Fibroblast of skin of back (primary cell): ENCODE measurements at places on chromosomes 12 and 14.

GRCh38 chr14:92387578-92387977, 64.6 kb downstream of the SLC24A4 start:
- no peak for DNase-seq

GRCh38 chr12:131146173-131146675, 192.5 kb downstream of the ADGRD1 start:
- no peak for DNase-seq

GRCh38 chr14:76298896-76299295, 77.0 kb upstream of the ESRRB start:
- DNase-seq: no peak

- peak; percentile 30 for DNase-seq
These were observed 88.6 kb downstream of the DDHD1 start for GRCh38 chr14:53064475-53064874.

GRCh38 chr12:125111403-125111802, 46.2 kb downstream of the AACS start:
- no peak for DNase-seq

DNA sequence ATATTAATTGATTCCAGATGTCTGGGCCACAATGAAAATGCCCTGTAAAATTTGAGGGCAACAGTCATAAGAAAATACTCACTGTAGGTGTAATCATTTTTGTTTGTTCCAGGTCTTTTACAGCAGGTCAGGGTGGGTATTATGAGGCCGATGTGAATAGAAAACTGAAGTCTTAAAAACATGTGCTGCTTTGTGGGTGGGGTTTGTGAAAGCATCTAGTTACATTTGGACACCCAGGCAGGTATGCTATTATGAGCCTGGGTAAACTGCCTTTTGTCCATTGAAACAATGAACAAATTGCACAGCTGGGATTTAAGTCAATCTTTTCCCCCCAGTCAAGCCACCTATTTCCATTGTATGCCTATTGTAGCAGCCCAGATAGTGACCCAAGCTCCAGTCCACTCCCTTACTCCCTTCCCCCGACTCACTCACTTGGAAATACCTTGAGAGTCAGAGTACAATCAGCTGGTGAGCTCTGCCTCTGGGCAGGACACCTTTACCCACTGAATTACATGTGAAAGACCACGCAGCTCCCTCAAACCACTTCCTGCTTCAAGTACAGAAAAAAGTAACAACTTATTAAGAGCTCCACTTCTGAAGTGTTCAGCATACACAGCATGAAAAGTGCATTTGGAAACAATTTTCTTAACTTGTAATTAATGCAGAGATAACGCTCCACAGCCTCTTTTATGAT, 1.8 kb downstream of the IGF1 start:
- DNase-seq: no peak

DNA sequence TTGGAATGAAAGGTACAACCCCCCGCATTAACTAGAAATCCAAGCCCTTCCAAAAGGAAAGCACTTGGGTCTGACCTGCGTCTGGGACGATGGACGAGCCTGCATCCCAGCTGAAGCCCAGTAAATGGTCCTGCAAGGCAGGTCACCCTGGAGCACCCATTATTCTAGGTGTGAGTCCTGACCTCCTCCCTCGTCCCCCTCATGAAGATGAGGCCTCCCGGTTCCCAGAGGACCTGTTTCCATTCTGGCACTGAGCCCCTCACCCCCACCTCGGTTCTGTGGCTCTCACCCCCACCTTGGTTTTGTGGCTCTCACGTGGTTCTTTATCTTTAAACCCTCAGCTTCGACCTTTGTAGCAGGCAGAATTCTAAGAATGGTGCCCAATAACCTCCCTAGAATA, 7.3 kb downstream of the IFI27 start:
- DNase-seq: no peak

DNA sequence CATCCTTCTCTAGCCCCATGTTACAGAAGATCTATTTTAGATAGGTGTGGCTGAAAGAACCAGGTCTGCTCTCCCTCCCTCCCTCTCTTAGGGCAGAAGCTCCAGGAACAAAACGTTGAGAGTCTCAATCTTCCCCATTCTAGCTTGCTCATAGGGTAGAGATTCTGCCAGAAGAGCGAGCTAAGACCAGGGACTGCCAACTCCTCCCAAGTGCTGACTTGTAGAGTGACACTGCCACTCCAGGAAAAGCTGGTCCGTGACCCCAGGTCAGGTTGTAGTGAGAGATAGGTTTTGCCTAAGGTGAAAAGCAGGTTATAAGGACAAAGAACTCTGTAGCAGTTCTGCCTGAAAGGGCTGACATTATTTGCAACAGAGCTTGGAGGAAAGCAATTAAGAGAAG, 73.4 kb downstream of the INSM2 start:
- DNase-seq: no peak

- no peak for DNase-seq
These were observed 5.3 kb downstream of the TRMT5 start for GRCh38 chr14:60975551-60975950.

DNA sequence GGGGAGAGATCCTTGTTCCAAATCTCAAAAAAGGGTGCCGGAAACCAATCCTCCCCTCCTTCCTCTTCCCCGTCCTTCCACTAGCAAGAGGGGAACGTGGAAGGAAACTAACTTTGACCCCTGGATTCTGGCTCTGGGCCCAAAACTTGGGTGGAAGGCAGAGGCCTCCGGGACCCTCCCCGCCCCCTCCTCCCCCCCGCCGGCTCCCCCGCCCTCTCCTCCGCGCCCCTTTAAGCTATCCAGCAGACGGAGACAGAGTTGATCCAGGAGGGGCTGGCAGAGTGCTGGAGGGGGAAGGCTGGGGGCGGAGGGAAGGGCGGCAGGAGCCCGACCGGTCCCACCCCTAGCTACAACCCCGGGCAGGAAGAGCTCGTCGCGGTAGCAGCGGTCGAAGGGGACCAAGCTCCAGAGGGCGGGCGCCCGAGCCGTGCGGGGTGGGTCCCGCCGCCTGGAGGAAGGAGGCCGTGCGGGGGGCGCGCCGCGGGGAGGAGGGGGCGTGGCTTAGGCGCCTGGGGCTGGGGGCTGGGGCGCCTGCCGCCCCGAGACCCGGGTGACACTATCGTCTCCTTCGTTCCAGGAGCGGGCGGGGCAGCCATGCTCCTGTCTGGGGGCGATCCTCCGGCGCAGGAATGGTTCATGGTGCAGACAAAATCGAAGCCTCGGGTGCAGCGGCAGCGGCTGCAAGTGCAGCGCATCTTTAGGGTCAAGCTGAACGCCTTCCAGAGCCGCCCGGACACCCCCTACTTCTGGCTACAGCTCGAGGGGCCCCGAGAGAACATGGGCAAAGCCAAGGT, at the start of gene NYNRIN:
NYNRIN (plus strand) TSS at position 351 of the 794 bp plus-strand sequence; CDS start at position 595, 244 bp downstream.
- peak; percentile 58 for DNase-seq

- DNase-seq: no peak
These were observed 77.5 kb downstream of the TGFB3 start for GRCh38 chr14:75904311-75904710.

- no peak for DNase-seq
These were observed 9.3 kb downstream of the ZNF410 start for GRCh38 chr14:73895939-73896338.

GRCh38 chr12:104470521-104470920, 13.8 kb downstream of the CHST11 start:
- no peak for DNase-seq

DNA sequence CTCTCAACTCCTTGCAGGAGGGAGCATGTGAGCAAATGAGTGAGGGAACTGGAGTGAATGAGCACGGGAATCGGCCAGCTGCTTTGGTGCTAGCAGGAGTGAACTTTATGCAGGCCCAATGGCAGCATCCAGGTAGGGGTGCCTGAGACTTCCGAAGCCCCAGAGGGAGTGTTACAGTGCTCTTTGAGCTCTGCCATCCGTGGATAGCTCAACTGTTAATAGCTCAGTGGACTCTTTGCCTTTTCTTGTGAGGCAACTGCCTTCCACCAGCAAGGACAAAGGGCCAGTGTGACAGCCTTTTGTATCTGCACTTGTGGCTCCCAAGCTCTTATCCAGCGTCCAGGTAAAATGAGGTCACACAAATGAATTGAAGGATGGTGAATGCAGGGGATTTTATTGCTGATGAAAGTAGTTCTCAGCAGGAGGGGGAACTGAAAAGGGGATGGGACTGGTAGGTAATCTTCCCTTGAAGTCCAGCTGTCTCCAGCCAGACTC, 12.9 kb downstream of the CREBL2 start:
- no peak for DNase-seq

DNA sequence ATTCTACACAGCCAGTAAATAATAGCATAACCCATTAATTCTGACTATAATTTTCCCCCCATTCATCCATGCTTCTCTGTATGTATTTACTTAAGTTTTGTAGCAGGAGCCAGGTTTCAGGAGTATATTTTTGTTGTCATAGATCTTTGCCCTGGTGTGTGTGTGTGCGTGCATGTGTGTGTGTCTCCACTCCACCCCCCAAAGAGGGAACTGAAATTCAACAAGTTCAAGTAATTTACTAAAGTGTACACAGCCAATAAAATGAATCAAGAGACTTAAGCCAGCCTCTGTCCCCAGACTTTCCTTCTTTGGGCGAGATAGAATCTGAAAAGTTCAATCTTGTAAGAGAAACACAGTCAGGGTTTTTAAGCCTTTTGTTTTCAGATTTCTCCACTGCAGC, 792.0 kb downstream of the MED13L start:
- DNase-seq: no peak

DNA sequence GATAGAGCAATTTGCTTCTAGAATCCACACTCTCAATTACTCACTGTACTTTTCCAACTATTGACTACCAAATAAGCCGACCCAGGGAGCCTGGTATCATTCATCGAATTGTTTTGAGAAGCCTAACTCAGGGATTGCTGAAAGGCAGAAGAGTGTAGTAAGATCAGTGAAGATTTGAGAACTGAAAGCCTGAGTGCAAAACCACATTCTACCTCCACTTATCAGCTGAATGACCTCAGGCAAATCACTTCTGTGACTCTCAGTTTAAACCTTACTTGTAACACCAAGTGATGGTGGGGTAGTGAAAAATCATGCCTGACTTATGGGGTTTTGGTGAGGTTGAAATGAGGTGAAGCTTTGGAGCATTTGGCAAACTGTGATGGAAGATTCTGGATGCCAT, 126.1 kb upstream of the MAX start:
- no peak for DNase-seq

DNA sequence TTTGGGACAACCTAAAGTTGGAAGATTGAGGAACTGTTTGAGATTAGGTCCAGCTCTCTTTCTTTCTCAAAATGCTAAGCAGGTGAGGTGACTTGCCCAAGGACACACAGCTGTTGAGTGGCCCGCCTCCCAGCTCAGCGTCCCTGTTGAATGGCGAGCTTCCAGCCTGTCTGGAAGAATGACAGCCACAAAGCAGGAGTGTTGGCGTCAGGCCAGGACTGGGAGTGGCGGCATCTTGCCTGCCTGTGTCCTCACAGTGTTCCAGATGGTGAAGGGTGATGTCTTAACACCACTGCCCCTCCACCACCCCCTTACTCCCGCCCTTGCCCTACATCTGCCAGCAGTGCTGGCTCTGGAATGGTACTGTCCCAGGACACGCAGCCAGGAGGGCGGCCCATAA, 4.4 kb upstream of the CEBPE start:
- DNase-seq: peak; percentile 19

GRCh38 chr14:67943947-67944346, 124.4 kb downstream of the RAD51B start:
- peak; percentile 84 for DNase-seq

GRCh38 chr12:27566159-27566558, 42.2 kb downstream of the PPFIBP1 start:
- DNase-seq: no peak

- peak; percentile 70 for DNase-seq
These were observed 1.8 kb upstream of the ZBTB39 start for GRCh38 chr12:57008178-57008577.

DNA sequence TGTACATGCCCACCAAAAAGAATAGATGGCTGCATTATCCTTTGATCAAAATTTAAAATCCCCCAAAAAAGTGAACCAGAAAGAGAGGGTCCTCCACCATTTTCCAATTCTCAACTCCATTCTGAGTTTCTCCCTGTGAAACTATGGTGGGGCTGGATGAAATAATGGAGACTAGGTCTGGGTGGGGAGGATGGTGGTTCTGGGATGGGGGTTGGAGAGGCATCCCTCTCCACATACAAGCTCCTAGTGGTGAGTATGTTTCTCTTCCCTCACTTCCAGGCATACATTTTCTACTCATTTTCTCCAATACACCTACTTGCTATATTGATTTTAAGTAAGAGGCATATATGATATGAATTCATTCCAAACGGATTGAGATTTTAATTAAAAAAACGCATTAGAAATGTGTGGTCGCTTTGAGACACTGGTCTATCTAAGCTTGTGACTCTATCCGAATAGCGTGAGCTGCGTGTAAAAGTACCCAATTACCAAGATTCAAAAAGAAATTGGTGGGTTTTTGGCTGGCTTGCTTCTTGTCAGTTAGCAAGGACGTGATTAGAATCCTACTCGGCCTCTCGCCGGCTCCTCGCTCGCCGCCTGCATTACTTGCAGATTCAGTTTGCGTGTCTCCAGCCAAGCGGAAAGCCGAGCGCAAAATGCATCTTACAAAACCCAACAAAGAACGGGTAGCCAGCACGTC, 3.4 kb downstream of the ASCL1 start:
- DNase-seq: no peak

DNA sequence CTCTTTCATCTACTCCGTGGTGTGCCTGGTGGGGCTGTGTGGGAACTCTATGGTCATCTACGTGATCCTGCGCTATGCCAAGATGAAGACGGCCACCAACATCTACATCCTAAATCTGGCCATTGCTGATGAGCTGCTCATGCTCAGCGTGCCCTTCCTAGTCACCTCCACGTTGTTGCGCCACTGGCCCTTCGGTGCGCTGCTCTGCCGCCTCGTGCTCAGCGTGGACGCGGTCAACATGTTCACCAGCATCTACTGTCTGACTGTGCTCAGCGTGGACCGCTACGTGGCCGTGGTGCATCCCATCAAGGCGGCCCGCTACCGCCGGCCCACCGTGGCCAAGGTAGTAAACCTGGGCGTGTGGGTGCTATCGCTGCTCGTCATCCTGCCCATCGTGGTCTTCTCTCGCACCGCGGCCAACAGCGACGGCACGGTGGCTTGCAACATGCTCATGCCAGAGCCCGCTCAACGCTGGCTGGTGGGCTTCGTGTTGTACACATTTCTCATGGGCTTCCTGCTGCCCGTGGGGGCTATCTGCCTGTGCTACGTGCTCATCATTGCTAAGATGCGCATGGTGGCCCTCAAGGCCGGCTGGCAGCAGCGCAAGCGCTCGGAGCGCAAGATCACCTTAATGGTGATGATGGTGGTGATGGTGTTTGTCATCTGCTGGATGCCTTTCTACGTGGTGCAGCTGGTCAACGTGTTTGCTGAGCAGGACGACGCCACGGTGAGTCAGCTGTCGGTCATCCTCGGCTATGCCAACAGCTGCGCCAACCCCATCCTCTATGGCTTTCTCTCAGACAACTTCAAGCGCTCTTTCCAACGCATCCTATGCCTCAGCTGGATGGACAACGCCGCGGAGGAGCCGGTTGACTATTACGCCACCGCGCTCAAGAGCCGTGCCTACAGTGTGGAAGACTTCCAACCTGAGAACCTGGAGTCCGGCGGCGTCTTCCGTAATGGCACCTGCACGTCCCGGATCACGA, 2.2 kb downstream of the SSTR1 start:
- DNase-seq: peak; percentile 77

- DNase-seq: no peak
These were observed 65.0 kb downstream of the HECTD1 start for GRCh38 chr14:31142455-31143087.

GRCh38 chr12:19712041-19712440, 272.7 kb downstream of the AEBP2 start:
- peak; percentile 94 for DNase-seq

GRCh38 chr12:57332646-57333312, 81.8 kb upstream of the STAC3 start:
- peak; percentile 53 for DNase-seq

GRCh38 chr12:24739106-24739779, 209.7 kb downstream of the BCAT1 start:
- DNase-seq: no peak
